Activated T-helper 1 cell treated with anti-CD3 and anti-CD28 coated beads, Interleukin-12 subunit alpha, Interleukin-12 subunit beta, Interleukin-2, Interleukin-4 antibody, amounts not matched to agents 30 ng/mL and 10 ng/mL and 1 ng/mL, durations not matched to agents 14 hours and 24 hours and 36 hours (primary cell): ENCODE measurements at places on chromosomes 4 and X. TPM values are rescaled to one million over a fixed set of nuclear protein-coding genes. Genes with fewer than 3 reads are reported as not detected.

DNA sequence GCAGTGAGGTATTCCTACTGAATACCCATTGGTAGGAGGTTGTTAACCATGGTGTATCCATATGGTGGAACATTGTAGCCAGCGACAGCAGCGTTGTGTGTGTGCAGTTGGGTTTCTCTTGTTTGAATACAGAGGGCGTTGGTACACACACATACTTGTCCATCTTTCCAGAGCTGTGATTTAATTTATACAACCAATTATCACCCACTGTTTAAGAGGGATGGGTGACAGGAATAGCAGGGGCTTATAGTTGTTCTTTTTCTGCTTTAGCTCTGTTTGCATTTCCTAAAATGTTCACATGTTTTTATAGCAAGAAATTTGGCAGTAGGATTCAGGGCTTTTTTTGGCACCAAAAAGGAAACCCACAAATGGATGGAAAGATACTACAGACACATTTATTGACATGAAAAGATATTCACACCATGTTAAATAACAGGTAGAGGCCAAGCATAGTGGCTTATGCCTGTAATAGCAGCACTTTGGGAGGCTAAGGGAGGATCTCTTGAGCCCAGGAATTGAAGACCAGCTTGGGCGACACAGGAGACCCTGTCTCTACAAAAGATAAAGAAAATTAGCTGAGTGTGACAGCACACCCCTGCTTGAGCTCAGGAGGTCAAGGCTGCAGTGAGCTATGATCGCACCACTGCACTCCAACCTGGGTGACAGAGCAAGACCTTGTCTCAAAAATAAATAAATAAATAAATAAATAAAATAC, 60.6 kb downstream of the TNIP2 start:
- no peak for DNase-seq

The EMCN gene
- total RNA-seq, result not detected in 2 replicates

DNA sequence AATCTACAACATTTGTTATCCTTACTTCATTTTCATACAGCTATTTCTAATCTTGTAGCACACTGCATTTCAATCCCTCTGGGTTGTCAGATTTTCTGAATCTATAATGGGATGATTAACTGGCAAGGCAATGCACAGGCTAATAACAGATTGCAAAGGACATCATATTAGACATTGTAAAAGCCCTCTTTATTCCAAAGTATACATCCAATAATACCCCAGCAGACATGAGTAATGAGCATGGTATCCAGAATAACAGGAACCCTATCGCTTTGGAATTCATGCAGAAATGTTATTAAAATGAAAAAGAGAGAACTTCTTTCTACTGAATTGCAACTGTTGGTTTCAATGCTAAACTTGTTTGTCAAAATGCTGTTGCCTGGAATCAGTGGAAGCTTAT, 122.9 kb downstream of the C4orf33 start:
- no peak for DNase-seq

GRCh38 chr4:42104521-42104920, 47.9 kb downstream of the BEND4 start:
- DNase-seq, result no peak
